ENCODE measurements at places on chromosomes 5 and 9. TPM values are rescaled to one million over a fixed set of nuclear protein-coding genes. Genes with fewer than 3 reads are reported as not detected.

DNA sequence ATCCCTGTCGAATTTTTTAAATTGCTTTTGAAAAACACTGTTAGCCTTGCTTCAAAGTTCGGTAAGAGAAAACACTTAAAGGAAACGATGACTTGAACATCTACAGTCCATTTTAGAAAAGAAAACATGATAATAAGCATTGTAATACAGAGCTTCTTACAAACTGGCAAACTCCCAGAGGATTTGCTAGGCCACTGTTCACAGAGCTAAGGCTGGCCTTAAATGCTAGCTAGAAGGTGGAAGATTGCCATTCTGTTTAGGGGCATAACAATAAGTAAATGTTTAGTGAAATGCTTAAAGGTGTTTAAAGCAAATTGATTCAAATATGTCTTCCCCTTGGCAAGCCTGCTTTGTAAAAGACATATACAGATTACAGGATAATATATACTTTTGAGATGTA lies 169.6 kb downstream of the TLE4 start:
- no peaks in the 10 kb centered on the region for H3K27me3 ChIP-seq
- H3K27ac ChIP-seq, result no peak overlapping the region
- no peak for DNase-seq
- H3K4me3 ChIP-seq, result no peak overlapping the region
- H3K4me1 ChIP-seq, result peaks cover 12% of the 10 kb centered on the region

DNA sequence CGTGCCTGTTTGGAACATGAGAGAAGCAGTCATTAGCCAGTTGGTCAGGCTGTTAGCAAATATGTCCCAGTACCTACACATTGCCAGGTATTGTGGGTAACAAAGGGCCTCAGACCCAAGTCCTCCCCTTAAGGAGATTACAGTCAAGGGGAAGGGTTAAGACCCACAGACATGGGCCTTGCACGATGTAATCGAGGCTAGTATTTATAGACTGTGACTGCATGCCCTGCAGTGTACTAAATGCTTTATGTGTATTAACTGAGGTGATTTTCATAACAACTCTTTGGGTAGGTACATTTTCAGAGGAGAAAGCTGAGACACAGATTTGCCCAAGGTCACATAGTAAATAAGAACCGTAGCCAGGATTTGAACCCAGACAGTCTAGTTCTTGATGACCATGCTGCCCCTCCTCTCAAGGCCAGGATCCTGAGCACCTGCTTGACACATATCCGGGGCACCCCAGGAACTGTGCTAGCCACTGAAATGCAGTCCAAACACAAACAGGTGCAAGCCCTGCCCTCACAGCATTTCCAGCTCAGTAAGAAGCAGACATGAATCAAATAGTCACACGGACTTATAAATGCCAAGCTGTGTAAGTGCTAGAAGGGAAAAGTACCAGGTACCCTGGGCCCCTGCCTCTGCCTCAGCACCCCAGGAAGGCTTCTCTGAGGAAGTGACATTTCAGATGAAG lies 32.0 kb upstream of the GRPEL2 start:
- H3K36me3 ChIP-seq, result no peaks in the 10 kb centered on the region
- H3K27ac ChIP-seq, result no peak overlapping the region
- no peak overlapping the region for H3K4me3 ChIP-seq
- no peaks in the 10 kb centered on the region for H3K27me3 ChIP-seq
- H3K4me1 ChIP-seq, result peaks cover 27% of the 10 kb centered on the region
- no peak for DNase-seq

- peaks cover 6% of the 10 kb centered on the region for H3K4me1 ChIP-seq
- H3K27ac ChIP-seq, result no peak overlapping the region
- no peak overlapping the region for H3K4me3 ChIP-seq
- DNase-seq, result no peak
Measured at GRCh38 chr5:115578657-115579056, 23.6 kb downstream of the TICAM2 start.

GRCh38 chr5:124747791-124748686 lies 1.6 kb upstream of the ZNF608 start:
- peak overlapping the region; percentile 98 for H3K27ac ChIP-seq
- DNase-seq, result no peak
- peaks cover 31% of the 10 kb centered on the region for H3K4me1 ChIP-seq
- no peaks in the 10 kb centered on the region for H3K27me3 ChIP-seq
- H3K4me3 ChIP-seq, result no peak overlapping the region

Gene ANKRD31
- total RNA-seq, result 0.09 TPM

Gene CHMP5
- 50.6 TPM for total RNA-seq
